Activated B cell treated with CpG ODN at 0.5 μM for 24 hours (primary cell): ENCODE measurements at places on chromosomes 3 and 15. TPM values are rescaled to one million over a fixed set of nuclear protein-coding genes. Genes with fewer than 3 reads are reported as not detected.

- DNase-seq: no peak
Observed at GRCh38 chr15:92877416-92877815, 22.7 kb upstream of the CHD2 start.

GRCh38 chr15:87707071-87707470 lies 549.5 kb downstream of the NTRK3 start:
- DNase-seq: no peak

Gene NR1I2
- total RNA-seq: 1.1 and 1.2 TPM in 2 replicates

Gene ISG20
- 84.6 and 87.1 TPM in 2 replicates for total RNA-seq

DNA sequence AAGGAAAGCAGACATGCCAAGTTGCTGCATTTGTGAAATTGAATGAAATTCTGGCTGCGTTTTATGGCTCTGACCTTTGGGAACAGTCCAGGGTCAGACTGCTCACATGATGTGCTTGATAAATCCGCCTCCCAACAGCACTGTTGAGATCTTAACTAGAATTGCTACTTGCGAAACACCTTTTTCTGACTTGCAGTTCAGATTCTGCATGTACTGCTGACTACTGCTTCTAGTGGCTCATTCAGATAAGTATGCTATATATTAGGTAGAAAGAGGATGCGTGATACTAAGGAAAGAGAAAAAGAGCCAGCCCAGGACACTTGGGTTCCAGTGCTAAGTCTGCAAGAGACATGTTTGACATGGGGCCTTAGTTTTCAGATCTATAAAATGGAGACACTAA lies 129.4 kb downstream of the LPP start:
- DNase-seq: no peak

- DNase-seq: peak; percentile 61
Observed at GRCh38 chr3:31952205-31952604, 28.9 kb downstream of the OSBPL10 start.

- no peak for DNase-seq
Observed at GRCh38 chr15:45179221-45179985, 8.4 kb downstream of the SHF start.

DNA sequence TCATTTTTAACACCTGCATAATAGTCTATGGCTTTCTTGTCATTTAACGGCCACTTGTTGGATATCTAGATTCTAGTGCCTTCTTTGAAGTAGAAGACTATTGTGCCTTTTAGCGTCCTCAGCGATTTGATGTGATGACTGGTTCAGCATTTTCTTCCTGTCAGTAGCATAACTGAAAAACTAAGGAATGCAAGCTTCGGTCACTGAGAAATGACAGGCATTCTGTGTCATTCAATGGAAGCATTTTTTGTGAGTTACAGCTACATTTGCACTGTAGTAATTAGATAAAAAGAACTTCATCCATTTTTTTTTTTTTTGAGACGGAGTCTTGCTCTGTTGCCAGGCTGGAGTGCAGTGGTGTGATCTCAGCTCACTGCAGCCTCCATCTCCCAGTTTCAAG lies 10.3 kb downstream of the NEK11 start:
- DNase-seq: no peak

Gene DUOX2
- not detected in 2 replicates for total RNA-seq

DNA sequence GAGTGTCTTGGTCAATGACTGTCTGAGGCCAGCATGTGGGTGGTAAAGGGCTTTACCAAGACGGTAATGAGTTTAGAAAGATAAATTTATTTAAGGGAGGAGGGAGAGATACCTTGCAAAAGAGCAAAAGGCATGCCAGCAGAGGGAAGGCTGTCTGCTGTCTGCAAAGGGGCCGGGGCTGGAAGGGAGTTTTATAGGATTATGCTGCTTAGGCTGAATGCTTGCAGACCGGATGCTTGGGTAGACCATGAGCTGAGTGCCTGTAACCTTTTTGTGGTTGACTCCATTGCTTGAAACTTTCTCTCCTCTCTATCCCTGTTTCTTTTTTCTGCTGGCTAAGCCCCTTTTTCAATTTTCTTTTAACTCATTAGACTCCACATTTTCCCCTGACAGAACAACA lies 1543.0 kb downstream of the OTOL1 start:
- DNase-seq: no peak

GRCh38 chr15:62444104-62445022 lies 279.3 kb upstream of the C2CD4B start:
- no peak for DNase-seq

- DNase-seq: no peak
Observed at GRCh38 chr15:60616147-60616546, 137.2 kb upstream of the ICE2 start.

- no peak for DNase-seq
Observed at GRCh38 chr3:170751083-170751898, 118.7 kb downstream of the RPL22L1 start.

- DNase-seq: no peak
Observed at GRCh38 chr15:53786401-53786800, 26.9 kb upstream of the WDR72 start.

DNA sequence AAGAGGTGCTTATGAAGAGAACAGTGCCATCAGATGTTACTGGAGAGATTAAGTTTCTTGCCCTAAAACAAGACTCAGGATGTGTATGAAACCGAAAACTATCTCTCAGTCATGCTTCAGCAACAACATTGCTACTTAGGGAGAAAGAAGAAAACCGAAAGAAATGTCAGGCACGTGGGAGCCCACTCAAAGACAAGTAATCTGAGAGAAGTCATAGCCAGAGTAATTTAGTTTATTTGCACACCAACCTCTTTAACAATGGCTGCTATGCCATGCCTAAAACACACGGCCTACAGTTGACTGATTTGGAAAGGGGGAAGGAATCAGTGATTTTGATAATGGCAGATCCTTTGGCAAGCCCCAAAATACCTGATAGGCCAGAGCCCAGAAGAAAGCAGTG lies 162.9 kb downstream of the TIGIT start:
- DNase-seq: no peak

Gene CHRM5
- total RNA-seq: not detected in 2 replicates

- DNase-seq: no peak
Observed at GRCh38 chr3:126551121-126551838, 7.5 kb downstream of the C3orf22 start.

Gene RAD51
- 2.6 and 4.1 TPM in 2 replicates for total RNA-seq

- no peak for DNase-seq
Observed at GRCh38 chr3:177589911-177590381, 392.7 kb upstream of the TBL1XR1 start.

DNA sequence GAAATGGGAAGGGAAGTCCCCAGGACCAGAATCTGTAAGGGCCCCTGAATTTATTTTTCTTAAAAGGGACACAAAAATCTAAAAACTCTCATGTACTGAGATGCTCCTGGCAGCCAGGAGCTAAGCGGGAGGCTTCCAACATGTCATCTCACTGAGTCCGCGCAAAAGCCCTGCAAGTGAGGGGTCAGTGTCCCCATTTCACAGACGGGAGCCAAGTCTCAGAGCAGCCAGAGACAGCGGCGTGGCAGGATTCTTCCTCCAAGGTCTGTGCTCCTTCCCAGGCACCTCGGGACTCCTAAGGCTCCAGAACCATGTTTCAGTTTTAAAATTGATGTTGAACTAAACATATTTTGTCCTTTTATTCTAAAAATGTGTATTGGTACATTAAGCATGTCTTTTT lies 114.8 kb downstream of the ADCY5 start:
- DNase-seq: no peak

- DNase-seq: no peak
Observed at GRCh38 chr3:112773864-112774263, 72.8 kb downstream of the CD200R1L start.

- no peak for DNase-seq
Observed at GRCh38 chr3:115336836-115337235, 189.7 kb upstream of the ZBTB20 start.

DNA sequence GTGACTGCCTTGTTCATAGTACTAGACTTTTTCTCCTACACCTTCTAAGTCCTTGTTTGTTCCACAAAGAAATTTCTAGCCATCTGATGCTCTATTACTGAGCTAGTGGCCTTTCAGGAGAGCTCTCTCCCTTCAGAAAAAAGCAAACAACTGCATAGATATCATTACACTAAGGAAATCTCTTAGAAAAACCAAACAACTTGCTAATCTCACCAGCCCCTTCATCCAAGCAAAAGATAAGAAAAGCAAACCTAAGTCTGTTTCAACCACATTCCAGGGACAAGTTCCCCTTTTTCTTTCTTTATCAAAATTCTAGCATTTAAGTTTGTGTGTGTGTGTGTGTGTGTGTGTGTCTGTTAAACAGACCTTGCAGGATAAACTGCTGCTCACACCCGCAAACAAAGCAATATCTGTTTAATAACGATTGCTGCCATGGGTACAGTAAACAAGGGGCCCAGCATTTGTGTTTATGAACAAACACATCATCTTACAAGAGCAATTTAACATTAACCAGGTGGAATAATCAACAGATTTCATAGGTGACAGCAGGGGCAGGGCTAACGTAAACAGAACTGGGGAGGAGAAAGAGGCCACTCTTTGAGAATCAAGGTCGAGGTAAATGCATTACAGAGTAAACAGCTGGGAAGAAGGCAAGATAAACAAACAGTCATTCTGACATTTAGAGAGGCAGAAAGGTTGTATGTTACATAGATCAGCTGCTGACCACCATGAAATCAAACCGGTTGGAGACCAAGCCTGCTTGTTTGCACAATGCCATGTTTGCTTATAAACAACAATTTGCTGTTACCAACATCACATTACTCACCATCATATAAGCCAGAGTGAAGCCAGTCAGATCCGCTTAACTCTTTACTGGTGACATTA lies 375.1 kb downstream of the FOXP1 start:
- no peak for DNase-seq

DNA sequence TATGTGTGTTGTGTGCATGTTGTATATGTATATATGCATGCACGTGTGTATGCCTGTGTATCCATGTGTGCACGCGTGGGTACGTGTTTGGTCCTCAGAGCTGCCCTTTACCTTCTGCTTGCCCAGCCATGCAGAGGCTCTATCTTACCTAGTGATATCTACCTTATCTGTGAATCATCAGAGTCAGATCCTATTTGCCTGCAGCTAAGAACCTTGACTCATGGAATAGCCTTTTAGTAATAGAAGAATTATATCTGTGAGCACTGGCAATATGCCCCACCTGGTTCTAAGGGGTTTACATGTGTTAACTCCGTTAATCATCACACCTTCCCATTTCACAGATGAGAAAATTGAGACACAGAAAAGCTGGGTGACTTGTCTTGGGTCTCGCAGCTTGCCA lies 11.0 kb downstream of the PGPEP1L start:
- DNase-seq: no peak

- DNase-seq: no peak
Observed at GRCh38 chr3:126064627-126065258, 19.2 kb downstream of the SLC41A3 start.

GRCh38 chr3:152076148-152076547 lies 192.6 kb upstream of the MBNL1 start:
- no peak for DNase-seq

DNA sequence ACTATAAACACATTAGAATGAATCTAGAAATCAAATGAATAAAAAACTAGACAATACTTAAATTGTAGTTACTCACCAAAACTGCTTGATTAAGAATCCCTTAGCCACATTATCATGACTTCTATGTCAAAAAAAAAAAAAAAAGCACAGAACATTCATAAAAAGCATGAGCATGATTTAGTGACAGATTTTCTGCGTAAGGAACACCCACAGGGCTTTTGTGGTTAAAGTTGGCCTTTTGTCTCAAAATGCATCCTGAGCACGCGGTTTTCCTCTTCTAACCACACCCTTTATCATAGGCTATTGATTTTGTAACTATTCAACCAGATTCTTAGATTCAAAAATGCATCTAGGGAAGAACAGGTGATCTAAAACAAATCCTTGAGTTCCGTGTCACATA lies 334.0 kb upstream of the NR2F2 start:
- no peak for DNase-seq

DNA sequence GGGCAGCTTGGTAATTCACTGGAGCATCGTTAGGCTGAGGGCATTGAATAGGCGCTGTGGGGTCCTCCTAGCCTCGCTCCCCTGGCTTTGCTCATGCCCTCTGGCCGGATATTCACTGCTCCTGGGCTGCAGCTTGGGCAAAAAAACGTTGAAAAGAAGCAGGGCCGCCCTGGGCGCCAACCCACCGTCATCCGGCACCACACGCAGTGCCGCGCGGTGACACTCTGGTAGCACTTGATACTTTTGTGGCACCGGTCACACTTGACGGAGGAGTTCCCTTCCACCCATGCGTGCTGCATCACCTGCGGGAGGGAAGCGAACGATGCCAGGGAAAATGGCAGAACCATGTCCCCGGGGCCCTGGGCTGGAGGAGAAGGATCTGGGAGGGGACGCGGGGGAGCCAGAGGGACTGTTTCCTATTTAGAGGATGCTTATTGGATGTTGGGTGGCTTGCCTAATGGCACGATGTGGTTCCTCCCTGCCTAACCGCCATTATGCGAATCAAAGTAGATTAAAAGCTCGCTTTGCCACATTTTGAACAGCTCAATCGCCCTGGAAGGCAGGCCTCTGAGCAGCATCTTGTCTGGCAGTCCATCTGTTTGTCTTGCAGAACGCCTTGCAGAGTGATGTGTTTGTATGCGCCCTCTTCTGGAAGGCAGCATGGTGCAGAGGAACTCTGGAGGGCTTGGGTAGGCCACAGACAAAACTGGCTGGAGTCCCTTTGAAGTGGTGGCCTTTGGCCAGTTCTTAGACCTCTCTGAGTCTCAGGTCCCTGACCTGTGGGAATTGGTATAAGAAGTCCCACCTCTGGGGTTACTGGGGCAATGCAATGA lies 93.2 kb downstream of the DGKG start:
- no peak for DNase-seq
